ENCODE measurements at places on chromosomes 2 and 18.

- no peak for DNase-seq
These were observed 2.8 kb upstream of the TMEM131 start for GRCh38 chr2:97998431-97999005.

GRCh38 chr18:46718501-46719341 is 38.1 kb downstream of the ST8SIA5 start:
- DNase-seq: no peak

DNA sequence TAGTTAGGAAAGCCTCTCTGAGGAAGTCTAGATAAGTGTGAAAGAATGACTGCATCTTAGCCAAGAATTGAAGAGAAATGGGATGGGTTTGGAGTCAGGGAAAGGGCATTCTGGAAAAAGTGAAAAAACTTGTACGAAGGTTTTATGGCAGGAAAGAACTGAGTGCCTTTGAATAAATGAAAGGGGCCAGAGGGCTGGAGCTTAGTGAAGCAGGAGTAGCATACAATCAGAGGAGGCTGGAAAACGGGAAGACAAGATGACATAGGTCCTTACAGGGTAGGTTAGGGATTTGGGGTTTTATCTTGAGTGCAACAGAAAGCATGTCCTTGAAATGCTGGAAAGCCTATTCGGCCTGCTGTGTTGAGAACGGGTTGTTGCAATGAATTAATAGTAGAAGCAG is 152.6 kb upstream of the RND3 start:
- DNase-seq: peak; percentile 55

- no peak for DNase-seq
These were observed 945.7 kb upstream of the LRRTM1 start for GRCh38 chr2:81250270-81250669.

DNA sequence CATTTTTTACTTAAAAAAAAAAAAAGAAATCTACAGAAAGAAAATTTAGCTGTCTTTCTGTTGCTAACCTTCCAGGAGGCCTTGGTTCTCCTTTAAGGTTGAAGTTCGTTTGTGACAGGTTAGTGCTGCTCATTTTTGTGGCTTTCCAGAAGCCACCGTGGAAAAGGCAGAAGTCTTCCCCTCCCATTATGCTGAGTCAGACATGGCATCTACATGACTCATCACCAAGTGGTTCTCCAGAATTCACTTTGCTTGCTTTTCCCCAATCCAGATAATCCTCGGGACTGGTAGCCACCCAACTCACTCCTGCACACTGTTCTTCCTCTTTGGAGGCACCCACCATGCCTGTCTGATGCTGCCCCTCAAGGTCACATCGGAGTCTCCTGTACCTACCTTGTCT is 228.7 kb downstream of the PIK3C3 start:
- DNase-seq: peak; percentile 79

DNA sequence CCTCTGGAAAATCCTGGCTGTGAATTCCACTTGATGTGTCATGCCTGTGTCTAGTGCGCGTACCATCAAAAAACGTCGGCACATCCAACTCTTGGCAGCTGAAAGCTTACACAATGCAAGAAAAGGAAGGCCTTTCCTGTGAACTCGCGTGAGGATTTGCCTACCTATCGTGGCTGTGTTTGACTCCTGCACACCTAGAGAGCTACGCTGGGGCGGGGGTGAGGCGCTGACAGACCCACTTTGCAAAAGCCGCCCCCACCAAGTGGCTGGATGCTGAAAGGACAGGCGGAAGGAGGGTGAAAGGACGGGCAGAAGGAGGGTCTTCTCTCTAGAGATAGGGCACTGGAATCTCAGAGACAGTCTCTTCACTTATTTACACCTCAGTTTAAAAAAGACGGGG is 270.1 kb downstream of the EIPR1 start:
- no peak for DNase-seq

- DNase-seq: peak; percentile 56
These were observed 36.9 kb downstream of the TRAK2 start for GRCh38 chr2:201414099-201415023.

DNA sequence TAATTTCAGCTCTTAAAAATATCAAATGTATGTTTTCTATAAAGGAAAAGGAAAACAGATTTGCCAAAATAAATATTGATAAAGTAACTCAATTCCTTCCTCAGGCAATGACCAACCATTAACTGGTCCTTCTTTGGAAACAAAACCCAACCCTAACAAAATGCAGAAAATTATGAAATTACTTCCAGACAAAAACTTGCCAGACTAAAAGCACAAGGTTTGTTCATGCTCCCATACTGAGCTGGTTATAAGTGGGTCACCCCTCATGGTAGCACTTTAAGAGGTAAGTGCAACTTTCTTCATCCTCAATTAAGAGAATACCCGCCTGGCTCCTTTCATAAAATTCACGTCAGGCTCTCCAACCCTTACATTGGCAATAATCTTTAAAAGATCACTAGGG is 31.1 kb upstream of the TTC32 start:
- no peak for DNase-seq

GRCh38 chr2:10575609-10576280 is 114.0 kb downstream of the NOL10 start:
- peak; percentile 81 for DNase-seq

- peak; percentile 40 for DNase-seq
These were observed 42.4 kb downstream of the MEIS1 start for GRCh38 chr2:66477135-66477842.

DNA sequence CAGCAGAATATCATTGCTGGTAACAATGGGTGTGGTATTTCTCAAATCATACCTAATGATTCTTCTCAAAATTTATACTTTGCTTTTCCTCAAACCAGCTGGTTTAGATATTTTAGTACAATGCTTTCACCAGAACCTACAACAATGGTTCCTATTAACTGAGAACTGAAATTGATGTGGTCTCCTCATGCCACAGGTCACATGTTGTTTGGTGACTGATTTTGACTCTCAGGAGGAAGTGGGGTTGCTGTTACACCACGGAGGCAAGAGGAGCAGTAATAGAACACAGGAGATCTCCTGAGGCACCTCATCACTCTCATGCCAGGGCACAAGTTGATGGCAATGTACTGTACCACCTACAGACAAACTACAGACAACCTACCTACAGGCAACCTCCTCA is 3.0 kb upstream of the CEP68 start:
- DNase-seq: no peak

GRCh38 chr2:177073611-177074010 is 139.0 kb upstream of the HNRNPA3 start:
- DNase-seq: no peak

DNA sequence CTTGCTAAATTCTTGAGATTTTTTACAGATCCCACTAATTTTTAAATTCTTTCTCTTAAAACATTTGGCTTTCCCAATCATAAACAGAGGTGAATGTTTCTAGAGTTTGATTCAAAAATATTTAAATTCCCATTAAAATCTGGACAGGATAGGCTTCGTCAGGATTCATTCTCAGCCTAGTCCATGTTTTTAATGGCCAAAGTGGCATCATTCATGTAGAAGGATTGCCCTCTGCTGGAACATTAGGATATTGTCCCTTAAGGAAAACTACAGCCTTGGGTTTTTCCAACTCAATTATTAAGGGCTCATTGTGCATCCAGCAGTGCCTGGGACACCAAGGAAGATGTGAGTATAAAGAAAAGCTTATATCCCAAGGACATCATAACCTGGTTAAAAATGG is 71.7 kb downstream of the TPGS2 start:
- peak; percentile 65 for DNase-seq

DNA sequence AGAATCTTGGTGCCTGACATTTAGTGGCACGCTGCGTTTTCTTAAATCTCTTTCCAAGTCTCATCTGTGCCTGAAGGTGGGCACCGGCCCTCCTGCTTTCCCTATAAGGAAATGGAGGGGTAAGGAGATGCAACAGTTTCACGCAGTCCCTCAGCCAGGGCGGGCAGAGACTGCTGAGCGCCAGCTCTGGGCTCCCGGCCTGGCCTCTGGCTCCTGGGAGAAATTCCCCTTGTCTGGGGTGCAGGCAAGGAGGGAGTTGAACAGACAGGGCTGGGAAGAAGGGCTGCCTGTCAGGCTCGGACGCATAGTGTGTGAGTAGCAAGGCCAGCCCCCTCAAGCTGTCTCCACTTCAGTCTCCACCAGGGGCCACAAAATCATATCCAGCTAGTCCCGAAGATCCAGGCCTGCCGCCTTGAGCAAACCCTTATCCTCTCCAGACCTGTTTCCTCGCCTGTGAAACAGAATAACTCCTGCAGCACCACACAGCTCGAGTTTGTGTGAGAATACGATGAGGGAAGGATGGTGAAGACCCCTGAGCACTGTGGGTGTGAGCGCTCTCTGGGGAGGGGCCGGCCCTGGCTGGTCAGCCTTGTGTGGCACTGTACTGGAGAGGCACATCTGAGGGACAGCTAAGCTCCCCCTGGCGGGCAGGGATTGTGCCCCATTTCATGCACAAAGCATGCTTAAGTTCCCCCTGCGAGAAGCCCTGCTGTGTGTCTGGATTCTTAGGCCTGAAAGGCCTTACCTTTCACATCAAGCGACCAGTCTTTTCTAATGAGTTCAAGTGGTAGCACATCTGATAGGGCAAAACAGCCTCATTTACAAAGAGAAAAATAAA is 33.8 kb downstream of the SDC1 start:
- peak; percentile 40 for DNase-seq

DNA sequence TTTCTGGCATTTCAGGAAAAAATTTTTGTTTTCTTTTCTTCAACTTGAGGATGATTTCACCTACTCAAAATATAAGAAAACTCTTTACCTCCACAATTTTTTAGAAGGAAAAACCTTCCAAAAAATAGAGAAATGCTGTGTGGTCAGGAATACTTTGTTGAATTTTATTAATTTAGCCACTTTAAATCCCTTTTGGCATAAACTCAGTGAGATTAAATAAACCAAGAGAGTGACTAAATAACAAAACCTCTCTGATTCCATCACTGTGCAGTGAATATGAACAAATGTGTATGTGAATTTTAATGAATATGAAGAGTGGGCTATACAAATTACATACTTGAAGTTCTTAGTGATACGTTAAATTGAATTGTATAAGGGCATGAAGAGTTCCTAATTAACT is 25.8 kb upstream of the CYTIP start:
- no peak for DNase-seq

DNA sequence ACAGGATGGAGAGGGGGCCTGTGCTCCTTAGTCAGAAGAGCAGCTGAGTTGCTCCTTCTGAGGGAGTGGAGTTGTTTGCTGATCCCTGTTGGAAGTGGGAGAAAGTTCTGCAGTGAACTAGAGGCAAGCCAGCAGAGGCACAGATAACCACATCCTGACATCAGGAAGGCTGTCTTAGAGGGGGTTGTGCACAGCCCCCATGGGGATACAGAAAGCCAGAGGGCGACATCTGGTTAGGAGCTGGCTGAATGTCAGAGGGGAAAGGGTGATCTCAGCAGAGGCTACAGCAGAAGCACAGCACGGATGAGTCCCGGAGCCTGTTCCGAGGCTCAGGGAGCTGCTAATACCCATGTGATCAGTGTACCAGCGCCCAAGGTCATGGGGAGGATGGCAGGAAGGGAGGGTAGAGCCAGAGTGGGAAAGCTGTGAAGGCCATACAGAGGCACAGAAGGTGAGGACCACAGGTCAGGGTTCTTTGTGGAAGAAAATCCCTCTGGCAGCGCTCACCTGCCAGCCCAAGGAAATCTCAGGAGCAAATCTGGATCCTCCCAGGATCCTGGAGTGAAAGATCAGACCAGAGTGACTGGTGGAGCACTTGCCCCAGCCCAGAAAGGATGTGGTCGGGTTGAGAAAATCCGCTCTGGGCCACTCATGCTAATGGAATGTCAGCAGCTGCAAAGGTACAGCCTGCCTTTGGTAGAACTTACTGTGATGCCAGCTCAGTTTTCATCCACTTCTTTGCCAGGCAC is 111.8 kb downstream of the STPG4 start:
- DNase-seq: peak; percentile 95

GRCh38 chr2:196989496-196989895 is 63.0 kb upstream of the PGAP1 start:
- DNase-seq: no peak

DNA sequence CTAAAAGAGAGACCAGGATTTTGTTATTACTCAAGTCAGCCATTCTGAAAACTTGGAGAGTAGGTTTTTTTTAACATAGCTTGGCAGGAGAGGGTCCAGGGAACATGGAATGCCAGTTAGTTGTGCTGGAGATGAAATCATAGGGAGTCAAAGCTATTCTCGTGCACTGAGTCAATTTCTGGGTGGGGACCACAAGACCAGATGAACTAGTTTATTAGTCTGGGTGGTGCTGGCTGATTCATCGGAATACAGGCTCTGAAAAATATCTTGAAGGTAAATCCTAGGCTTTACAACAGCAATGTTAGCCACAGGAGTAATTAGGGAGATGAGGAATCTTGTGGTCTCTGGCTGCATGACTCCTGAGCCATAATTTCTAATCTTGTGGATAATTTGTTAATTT is 921.4 kb downstream of the TRIB2 start:
- DNase-seq: no peak

DNA sequence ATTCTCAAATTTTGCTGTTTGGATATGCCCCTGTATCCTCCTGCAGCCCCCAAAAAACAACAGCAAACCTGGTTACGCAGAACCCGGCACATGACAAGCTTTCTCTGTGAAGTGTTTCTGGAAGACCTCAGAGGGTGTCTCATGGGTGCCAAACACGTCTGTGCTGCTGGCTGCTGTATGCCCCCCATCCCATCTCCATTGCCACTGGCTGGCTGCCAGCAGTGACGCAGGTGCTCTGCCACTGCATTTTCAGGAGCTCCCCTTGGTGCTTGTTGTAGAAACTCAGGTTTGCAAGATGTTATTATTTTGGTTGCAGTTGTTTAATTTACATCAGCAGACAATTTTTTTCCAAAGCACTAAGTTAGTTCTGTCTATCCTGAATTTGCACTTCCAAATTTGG is 166.4 kb upstream of the FANCL start:
- no peak for DNase-seq

DNA sequence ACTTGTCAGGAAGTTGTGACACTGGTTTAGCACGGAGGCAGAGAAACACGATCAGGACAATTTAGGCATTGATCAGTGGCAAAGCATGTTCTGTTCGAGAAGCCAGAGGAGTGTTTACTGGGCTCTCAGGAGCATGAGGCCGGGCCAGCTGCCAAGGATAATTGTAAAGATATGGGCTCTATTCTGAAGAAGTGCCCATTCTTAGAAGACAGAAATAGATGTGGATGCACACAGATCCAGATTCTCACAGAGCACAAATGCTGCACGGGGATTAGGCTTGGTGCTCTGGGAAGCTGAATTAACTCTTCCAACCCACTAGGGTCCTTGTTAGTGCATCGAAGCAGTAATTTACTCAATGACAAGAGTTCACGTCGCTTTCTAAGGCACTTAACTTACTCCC is 16.2 kb downstream of the AFF3 start:
- DNase-seq: no peak
